EH (cell line): ENCODE measurements at places on chromosomes 5 and 9.

GRCh38 chr9:1460143-1460769, 410.1 kb downstream of the DMRT2 start:
- no peak for DNase-seq

DNA sequence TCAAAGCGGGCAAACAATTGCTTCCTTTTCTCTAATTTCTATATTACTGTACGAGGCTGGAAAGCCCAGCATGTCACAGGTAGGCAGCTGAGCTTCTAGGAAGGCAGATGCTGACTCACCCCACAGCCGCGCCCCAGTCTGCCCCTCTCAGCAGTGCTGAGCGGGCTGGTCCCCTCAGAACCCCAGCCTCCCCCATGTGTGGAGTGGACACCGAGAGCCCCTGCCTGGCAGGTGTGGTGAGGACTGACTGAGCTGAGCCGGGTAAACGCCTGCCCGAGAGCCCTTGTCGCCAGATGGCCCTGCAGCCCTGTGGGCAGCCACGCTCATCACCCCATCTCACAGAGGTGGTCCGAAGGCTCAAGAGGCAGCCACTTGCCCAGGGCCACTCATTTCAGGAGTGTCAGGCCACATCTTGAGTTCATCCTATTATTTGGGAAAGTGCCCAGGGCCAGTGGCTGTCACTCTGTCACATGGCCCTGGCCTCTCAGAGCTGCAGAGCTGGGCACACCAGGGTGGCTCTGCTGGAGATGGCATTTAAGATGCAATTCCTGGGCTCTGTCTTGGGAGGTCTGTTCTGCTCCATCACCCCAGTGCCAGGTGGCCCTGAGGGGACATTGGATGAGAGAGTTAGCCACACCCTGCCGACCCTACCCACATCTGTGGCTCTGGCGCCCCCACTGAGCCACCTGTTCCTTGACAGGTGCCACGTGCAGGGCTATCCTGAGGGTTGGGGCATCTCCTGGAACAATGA, 12.4 kb downstream of the CARD19 start:
- no peak for DNase-seq

DNA sequence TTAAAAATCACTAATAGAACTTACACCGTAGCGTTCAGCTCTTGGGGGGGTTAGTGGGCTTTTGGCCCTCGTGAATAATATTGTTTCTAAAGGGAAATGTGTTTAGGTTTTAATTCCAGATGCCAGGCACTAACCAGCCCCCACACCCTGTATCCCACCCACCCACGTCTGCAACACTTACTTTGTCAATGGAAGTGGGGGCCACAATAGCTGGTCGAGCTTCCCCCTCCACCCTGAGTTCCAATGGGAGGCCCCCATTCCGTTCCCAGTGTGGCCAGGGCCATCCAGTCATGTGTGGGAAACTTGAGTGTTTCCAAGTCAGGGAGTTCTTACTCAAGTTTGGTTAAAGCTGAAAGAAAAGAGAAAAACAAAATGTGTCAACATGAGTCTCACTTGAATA, 271.4 kb downstream of the ENC1 start:
- DNase-seq: no peak

DNA sequence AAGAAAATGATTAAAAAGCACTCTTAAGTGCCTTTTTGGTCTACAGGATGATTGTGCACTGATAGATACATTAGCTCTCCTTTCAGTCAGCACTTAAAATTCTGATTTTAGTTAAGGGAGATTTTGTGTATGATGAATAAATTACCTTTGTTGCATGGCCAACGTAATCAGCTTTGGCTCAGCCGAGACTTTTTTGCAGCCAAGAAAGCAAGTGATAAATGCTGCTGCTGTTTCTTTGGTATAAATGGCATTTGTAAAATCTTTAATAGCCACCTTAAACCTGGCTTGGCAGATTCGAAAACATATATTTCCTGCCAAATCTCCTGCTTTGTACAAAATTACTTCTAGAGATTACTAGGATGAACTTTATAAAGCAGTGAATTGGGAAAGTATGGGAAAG, 147.7 kb downstream of the DCP2 start:
- DNase-seq: no peak

DNA sequence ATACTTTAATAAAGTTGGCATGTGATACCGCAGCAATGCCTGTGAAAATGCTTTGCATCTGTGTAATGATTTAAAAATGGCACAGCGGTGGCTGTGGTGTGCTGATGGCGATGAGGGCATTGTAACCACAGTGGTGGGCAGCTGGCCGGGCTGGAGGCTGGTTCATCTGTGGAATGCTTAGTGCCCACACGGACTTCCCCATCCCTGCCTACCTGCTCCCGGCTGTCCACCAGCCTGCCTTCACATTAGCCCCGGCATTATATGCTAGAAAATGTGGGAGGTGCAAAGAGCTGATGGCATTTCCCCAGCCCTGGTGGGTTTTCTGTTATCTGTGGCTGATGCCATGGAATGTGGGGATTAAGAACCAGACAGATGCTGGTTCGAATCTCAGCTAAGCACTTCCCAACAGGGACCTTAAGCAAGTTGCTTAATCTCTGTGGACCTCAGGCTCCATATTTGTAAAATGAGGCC, 2.9 kb upstream of the NDST1 start:
- peak; percentile 43 for DNase-seq

DNA sequence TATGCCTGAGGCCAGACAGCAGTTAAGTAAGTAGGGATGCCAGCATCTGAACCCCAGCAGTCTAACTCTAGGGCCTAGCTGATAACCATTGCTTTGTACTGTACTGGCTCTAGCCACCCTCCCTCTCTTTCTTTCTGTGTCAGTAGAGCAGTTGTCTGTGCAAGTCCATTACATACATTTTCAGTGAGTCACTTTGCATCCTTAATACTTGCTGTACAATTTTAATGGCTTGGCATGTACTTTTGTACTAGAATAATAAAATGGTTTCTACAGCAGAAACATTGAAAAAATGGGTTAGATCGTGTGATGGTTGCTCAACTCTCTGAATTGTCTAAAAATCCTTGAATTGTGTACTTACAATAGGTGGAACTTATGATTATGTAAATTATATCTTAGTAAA, 1.5 kb upstream of the TTC39B start:
- DNase-seq: peak; percentile 91
